ENCODE measurements at places on chromosomes 13 and 19. TPM values are rescaled to one million over a fixed set of nuclear protein-coding genes. Genes with fewer than 3 reads are reported as not detected.
A peak's percentile ranks its signal among the peaks of the same experiment; 100 is the strongest.

The ATP4B gene
- not detected for total RNA-seq

DNA sequence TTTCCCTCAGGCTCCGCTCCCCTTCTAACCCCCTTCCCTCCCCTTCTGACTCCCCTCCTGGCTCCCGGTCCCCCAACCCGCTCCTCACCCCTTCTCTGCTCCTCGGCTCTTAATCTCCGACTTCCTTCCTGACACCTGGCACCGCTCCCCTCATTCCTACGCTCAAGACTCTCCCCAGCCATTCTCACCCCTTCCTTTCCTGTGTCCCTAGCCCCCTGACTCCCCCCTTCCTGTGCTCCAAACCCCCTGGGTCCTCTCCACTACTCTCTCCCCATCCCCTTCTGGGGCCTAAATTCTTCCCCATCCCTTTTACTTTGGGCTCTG, 658 bp downstream of the CLPP start:
- H3K27me3 ChIP-seq = no peaks in the 10 kb centered on the region
- peaks cover 20% of the 10 kb centered on the region for H3K36me3 ChIP-seq
- no peak for DNase-seq
- peaks cover 26% of the 10 kb centered on the region for H3K4me1 ChIP-seq
- peak overlapping the region; percentile 84 for H3K27ac ChIP-seq
- H3K4me3 ChIP-seq = peak overlapping the region; percentile 74

DNA sequence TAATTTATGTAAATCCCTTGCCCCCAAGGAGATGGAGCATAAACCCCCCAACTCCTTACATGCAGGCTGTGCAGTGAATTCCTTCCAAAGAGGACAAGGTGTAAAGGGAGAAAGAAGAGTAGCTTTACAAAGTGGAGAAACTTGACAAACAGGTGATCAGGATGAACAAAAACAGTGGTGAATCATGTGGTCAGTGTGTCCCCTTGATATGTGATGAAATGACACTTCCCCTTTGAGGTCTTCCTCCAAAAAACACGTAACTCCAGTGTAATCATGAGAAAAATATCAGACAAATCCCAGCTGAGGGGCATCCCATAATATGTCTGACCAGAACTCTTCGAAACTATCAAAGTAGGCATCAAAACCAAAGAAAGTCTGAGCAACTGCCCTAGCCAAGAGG, 29.5 kb upstream of the AKT2 start:
- H3K4me3 ChIP-seq = no peak overlapping the region
- no peaks in the 10 kb centered on the region for H3K36me3 ChIP-seq
- H3K27me3 ChIP-seq = no peaks in the 10 kb centered on the region
- no peak for DNase-seq
- H3K4me1 ChIP-seq = no peaks in the 10 kb centered on the region

DNA sequence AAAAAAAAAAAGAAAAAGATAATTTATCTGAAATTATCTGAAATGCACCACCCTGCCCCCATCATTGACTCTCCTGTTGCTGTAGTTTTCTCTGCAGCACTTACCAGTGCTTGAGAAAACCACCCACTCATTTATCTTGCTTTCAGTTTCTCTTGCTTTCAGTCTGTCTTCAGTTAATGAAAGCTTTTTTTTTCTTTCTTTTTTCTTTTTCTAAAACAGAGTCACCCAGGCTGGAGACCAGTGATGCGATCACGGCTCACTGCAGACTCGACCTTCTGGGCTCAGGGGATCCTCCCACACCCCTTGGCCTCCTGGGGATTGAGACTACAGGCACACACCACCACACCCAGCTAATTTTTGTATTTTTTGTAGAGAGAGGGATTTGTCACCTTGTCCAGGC, 4.3 kb upstream of the ACP5 start:
- peaks cover 62% of the 10 kb centered on the region for H3K4me1 ChIP-seq
- DNase-seq = no peak
- H3K4me3 ChIP-seq = no peak overlapping the region
- H3K27ac ChIP-seq = peak overlapping the region; percentile 70
- H3K36me3 ChIP-seq = no peaks in the 10 kb centered on the region
- H3K27me3 ChIP-seq = no peaks in the 10 kb centered on the region

- H3K27me3 ChIP-seq = no peaks in the 10 kb centered on the region
- H3K4me1 ChIP-seq = no peaks in the 10 kb centered on the region
- DNase-seq = no peak
- H3K27ac ChIP-seq = no peak overlapping the region
- H3K4me3 ChIP-seq = no peak overlapping the region
- H3K36me3 ChIP-seq = no peaks in the 10 kb centered on the region
These were observed 201.6 kb upstream of the ZNF536 start for GRCh38 chr19:30170495-30171137.

DNA sequence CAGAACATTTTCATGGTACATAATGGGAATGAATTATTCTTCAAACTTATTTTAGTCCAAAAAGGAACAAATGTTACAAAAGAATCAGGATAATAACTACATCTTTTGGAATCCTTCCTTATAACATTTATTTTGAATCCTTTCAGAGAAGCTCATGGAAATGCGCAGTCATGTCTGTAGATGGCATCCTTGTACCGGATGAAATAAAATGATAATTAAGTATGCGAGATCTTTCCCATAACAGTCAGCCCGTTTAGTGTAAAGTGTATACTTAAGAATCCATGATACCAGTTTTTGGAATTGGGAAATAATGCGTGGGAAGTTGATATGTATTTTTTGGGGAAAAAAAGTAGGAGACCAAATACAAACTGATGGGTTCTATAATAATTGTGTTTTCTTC, 418.8 kb downstream of the GPC5 start:
- DNase-seq = no peak
- no peak overlapping the region for H3K4me3 ChIP-seq
- H3K27ac ChIP-seq = no peak overlapping the region
- H3K4me1 ChIP-seq = no peaks in the 10 kb centered on the region

- DNase-seq = no peak
- no peaks in the 10 kb centered on the region for H3K27me3 ChIP-seq
- H3K4me1 ChIP-seq = no peaks in the 10 kb centered on the region
- H3K36me3 ChIP-seq = no peaks in the 10 kb centered on the region
- H3K27ac ChIP-seq = no peak overlapping the region
These were observed 14.8 kb downstream of the DOCK9 start for GRCh38 chr13:98962901-98963590.

DNA sequence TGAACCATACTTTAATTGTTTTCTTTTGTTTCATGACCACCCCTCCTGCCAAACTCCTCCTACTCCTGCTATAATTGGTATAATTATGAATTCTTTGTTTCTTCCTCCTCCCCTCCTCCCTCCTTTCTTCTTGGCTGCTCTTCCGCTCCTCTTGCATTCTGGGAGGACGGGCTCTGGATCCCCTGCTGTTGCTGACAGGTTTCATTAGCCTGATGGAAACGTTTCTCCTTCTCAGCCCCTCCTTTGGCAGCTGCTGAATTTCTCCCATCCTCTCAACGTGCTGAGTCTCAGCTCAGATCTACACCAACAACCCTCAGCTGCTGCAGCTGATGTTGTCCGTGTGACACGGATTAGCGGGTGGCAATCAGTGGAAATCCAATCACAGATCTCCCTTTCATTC, 97.1 kb upstream of the UBAC2 start:
- H3K36me3 ChIP-seq = no peaks in the 10 kb centered on the region
- DNase-seq = no peak
- peaks cover 7% of the 10 kb centered on the region for H3K27me3 ChIP-seq
- H3K27ac ChIP-seq = no peak overlapping the region

DNA sequence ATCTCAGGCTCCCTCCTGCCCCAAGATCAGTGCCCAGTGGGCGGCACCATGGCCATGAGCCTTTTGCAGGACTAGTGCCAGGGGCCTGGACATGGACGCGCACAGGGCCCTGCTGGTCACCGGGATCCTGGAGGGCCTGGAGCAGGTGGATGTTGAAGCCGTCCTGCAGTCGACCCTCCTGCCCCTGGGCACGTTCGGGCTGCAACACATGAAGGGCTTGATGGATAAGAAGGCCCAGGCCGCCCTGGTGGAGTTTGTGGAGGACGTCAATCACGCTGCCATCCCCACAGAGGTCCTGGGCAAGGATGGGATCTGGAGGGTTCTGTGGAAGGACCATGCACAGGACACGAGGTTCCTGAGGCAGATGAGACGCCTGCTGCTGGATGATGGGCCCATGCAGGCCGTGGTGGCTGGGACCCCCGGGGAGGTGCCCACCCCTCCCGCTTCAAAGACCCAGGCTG, 38.0 kb upstream of the PNMA8B start:
- no peak overlapping the region for H3K4me3 ChIP-seq
- peaks cover 21% of the 10 kb centered on the region for H3K4me1 ChIP-seq
- H3K27me3 ChIP-seq = no peaks in the 10 kb centered on the region
- no peak for DNase-seq
- no peak overlapping the region for H3K27ac ChIP-seq

GRCh38 chr19:35355791-35356460, 2.3 kb upstream of the FFAR3 start:
- H3K27me3 ChIP-seq = no peaks in the 10 kb centered on the region
- no peaks in the 10 kb centered on the region for H3K36me3 ChIP-seq
- no peak for DNase-seq
- H3K4me3 ChIP-seq = no peak overlapping the region

The ZNF66 gene
- total RNA-seq = 11.8 TPM

The ZNF439 gene
- 15.4 TPM for total RNA-seq

The VN1R2 gene
- total RNA-seq = not detected

- H3K4me1 ChIP-seq = no peaks in the 10 kb centered on the region
- no peaks in the 10 kb centered on the region for H3K36me3 ChIP-seq
- H3K4me3 ChIP-seq = no peak overlapping the region
- H3K27me3 ChIP-seq = no peaks in the 10 kb centered on the region
- H3K27ac ChIP-seq = no peak overlapping the region
These were observed 380.8 kb downstream of the NDFIP2 start for GRCh38 chr13:79861731-79862130.

- H3K4me1 ChIP-seq = no peaks in the 10 kb centered on the region
- no peaks in the 10 kb centered on the region for H3K27me3 ChIP-seq
- no peaks in the 10 kb centered on the region for H3K36me3 ChIP-seq
- no peak overlapping the region for H3K4me3 ChIP-seq
These were observed 801.9 kb upstream of the SLITRK1 start for GRCh38 chr13:84684048-84684662.

DNA sequence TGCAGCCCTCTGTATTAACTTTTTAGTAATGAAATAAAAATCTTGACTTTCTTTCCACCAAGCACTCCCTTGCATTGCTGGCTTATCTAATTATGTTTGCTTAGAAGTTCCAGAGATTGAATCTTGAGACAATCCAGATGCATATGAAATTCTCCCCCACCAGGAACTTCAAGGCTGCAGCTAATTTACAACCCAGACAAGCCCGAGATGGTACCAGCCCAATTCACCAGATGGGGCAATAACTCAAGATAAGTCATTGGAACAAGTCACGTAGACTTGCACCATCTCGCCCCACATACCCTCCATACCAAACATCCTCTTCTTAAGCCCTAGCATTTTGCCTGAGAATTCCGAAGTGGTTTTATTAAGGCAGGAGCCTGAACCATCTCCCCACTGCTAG, 29.0 kb downstream of the UTP14C start:
- H3K4me3 ChIP-seq = no peak overlapping the region
- H3K36me3 ChIP-seq = no peaks in the 10 kb centered on the region
- H3K27me3 ChIP-seq = no peaks in the 10 kb centered on the region
- no peak overlapping the region for H3K27ac ChIP-seq
- DNase-seq = no peak

DNA sequence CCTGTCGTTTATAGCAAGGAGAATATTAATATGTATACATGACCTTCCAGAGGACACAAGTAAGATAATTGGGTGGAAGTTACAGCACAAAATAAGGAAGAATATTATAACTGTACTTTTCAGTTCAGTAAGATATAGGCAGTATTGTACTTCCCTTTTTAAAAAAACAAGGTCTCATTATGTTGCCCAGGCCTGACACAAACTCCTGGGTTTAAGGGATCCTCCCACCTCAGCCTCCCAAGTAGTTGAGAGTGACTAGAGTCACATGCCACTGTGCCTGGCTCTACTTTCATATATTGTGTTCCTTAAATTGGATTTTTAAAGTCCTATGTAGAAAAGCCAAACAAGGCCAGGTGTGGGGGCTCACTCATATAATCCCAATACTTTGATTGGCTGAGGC, 19.5 kb upstream of the MAB21L1 start:
- no peaks in the 10 kb centered on the region for H3K4me1 ChIP-seq
- no peak overlapping the region for H3K27ac ChIP-seq
- no peak overlapping the region for H3K4me3 ChIP-seq
- DNase-seq = no peak
- H3K27me3 ChIP-seq = no peaks in the 10 kb centered on the region

DNA sequence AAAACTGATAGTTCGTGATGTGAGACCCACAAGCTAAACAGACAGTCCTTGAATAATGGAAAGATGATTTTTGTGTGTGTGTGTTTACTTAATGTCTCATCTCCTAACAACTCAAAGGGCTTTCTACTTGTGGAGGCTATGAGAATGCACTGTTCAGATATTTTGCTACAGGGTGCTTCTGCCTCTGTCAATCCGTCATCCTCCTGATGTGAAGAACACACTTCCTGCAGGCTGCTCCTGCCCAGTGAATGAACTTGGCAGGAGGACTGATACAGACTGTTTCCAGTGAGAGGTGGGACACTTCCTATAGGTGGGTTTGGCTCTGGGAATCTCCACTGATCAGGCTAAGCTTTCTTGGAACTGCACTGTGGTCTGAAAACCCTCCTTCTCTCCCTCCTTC, 168.4 kb upstream of the STARD13 start:
- no peak for DNase-seq
- no peak overlapping the region for H3K27ac ChIP-seq

The ZSCAN1 gene
- not detected for total RNA-seq

The TMTC4 gene
- 17.3 TPM for total RNA-seq

DNA sequence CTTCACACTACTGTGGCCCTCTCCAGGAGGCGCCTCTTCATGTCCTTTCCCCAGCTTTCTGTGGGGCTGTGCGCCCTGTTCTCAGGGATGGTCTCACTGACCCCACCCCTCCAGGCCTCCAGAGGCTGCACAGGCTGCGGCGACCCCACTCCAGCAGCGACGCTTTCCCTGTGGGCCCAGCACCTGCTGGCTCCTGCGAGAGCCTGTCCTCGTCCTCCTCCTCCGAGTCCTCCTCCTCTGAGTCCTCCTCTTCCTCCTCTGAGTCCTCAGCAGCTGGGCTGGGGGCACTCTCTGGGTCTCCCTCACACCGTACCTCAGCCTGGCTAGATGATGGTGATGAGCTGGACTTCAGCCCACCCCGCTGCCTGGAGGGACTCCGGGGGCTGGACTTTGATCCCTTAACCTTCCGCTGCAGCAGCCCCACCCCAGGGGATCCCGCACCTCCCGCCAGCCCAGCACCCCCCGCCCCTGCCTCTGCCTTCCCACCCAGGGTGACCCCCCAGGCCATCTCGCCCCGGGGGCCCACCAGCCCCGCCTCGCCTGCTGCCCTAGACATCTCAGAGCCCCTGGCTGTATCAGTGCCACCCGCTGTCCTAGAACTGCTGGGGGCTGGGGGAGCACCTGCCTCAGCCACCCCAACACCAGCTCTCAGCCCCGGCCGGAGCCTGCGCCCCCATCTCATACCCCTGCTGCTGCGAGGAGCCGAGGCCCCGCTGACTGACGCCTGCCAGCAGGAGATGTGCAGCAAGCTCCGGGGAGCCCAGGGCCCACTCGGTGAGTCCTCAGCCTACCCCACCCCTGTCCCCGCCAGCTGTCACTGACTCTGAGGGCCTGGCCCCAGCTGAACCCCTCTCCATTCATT, 11.2 kb downstream of the ARHGAP33 start:
- peaks cover 4% of the 10 kb centered on the region for H3K36me3 ChIP-seq
- no peak for DNase-seq
- no peaks in the 10 kb centered on the region for H3K27me3 ChIP-seq

- H3K27me3 ChIP-seq = no peaks in the 10 kb centered on the region
- no peak overlapping the region for H3K4me3 ChIP-seq
- H3K4me1 ChIP-seq = no peaks in the 10 kb centered on the region
- H3K36me3 ChIP-seq = no peaks in the 10 kb centered on the region
- H3K27ac ChIP-seq = no peak overlapping the region
These were observed 83.3 kb downstream of the KCTD15 start for GRCh38 chr19:33879818-33880575.

The PALM3 gene
- not detected for total RNA-seq

The CXCL17 gene
- total RNA-seq = not detected

Measured in natural killer cell (primary cell).